ENCODE measurements at places on chromosomes 11 and 22.

DNA sequence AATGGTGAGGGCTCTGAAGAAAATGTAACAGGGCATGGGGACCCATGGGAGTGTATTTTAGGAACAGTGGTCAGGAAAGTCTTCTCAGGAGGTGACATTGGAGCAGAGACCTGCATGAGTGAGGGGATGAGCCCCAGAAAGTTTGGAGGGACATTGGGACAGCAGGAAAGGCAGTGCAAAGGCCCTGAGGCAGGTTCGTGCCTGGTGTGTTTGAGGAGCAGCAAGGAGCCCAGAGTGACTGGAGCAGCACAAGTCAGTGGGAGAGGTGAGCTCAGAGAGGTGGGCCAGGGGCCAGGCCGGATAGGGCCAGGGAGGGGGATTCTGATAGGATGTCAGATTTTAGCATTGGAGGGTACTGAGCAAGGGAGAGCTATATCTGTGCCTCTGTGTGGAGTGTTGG is 80.0 kb upstream of the CRYBB3 start:
- DNase-seq = no peak

- DNase-seq = no peak
These were observed 8.5 kb upstream of the ME3 start for GRCh38 chr11:86680716-86681482.

- DNase-seq = no peak
These were observed 86.1 kb downstream of the GRIA4 start for GRCh38 chr11:105696000-105696399.

DNA sequence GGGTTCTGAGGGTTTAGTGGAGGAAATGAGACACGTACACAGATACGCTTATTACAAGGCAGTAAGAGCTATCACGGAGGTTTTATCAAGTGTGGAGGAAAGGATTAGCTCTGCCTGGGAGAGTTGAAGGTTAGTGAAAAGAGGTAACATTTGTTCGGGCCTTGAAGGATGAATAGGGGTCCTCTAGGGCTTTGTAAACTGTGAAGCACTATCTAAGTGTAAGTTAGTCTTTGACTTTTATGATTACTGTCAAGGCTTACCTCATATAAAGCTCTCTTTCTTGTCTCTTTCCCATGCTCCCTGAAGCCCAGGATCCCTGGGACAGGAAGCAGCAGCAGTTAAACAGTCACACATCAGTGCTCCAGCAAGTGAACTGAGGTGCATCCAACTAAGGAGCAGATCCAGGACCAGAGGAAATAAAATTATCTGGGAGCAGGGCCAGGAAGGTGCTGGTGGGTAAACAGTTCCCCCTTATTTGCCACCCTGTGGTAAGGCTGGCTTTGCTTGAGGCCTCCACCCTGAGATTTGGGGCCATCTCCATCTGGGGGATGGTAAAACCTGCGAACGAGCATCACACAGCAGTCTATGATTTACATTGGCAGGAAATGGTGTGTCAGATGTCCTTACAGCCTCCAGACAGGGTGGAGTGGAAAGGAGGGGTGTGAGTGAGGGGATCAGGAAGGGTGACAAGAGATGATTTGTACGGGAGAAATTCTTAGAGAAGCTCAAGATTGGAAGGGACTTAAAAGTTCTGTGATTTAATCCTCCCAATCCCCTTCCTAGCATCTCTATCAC is 27.2 kb downstream of the GVQW3 start:
- no peak for DNase-seq

DNA sequence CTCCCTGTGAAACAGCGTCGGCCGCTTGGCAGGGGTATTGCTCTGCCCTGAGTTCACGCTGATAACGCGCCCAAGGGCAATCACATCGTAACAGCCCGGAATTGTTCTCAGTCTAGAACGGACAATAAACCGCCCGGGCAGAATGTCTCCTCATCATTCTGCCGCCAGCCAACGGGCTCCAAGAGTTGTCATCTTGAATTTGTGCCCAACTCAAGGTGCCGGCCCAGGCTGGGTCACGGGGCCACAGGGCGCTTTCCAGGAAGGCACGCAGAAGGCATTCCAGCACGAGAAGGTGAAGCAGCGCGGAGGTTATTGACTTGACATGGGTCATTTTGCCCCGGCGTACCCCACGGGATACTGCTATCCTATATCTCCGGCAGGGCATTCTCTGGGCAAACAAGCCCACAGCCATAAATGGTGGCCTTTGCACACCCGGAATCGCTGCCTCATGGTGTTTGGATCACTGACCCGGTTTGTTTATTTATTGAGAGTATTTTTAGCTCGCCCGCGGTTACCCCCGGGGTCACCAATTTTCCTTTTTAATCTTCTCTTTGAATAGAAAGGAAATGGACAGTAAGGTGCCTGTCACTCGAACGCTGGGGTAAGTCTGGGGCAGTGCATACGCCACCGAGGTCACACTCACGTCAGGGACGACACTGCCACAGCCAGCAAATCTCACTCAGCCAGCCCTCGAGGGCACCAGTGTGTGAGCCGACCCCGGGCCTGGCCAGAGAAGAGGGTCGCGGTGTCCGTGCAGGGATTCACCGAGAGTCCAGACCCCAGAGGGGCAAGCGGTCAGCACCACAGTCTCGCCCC is 72.4 kb upstream of the FGF3 start:
- no peak for DNase-seq

- DNase-seq = no peak
These were observed 134.2 kb downstream of the CCDC81 start for GRCh38 chr11:86508604-86509587.

- no peak for DNase-seq
These were observed 56.2 kb downstream of the NAV2 start for GRCh38 chr11:19768815-19769214.

DNA sequence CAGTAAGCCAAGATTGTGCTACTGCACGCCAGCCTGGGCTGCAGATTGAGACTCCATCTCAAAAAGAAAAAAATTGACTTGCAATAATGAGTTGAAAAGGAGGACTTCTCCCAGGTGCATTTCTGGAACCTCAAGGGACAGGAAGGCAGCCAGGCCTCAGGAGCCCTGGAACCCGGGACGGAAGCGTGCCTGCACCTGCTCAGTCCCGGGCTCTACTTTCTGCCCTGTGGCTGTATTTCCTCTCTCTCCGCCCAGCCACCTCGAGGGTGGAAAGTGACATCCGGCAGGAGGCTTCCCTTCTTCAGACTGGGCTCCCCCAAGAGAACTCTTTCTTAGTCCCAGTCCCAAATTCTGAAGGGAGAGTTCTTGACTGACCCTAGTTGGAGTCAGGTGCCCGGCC is 20.2 kb upstream of the GAL start:
- DNase-seq = no peak

DNA sequence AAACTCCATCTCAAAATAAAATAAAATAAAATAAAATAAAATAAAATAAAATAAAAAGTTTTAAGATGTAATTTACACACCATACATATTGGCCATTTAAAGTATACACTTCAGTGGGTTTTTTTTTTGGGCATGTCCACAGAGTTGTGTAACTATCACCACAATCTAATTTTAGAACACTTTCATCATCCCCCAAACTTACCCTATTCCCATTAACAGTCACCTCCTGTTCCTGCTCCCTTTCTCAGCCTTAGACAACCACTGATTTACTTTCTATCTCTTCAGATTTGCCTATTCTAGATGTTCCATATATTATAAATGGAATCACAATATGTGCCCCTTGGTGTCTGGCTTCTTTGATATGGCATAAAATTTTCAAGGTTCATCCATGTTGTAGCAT is 4.6 kb upstream of the ACER3 start:
- DNase-seq = no peak

GRCh38 chr11:45428116-45428515 is 142.0 kb upstream of the SYT13 start:
- no peak for DNase-seq

GRCh38 chr11:20372081-20372626 is 8.6 kb downstream of the HTATIP2 start:
- no peak for DNase-seq

DNA sequence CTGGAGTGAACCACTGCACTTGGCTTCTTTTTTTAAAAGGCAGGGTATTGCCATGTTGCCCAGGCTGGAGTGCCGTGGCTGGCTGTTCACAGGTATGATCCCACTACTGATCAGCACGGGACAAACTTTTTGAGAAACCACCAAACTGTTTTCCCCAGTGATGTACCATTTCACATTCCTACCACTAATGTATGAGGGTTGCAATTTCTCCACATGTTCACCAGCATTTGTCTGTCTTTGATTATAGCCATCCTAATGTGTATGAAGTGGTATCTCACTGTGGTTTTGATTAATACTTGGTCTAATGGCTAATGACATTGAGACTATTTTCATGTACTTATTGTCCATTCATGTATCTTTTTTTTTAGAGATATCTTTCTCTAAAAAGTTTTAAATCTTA is 41.5 kb upstream of the EP300 start:
- no peak for DNase-seq

GRCh38 chr11:28092786-28093185 is 15.2 kb downstream of the KIF18A start:
- no peak for DNase-seq

DNA sequence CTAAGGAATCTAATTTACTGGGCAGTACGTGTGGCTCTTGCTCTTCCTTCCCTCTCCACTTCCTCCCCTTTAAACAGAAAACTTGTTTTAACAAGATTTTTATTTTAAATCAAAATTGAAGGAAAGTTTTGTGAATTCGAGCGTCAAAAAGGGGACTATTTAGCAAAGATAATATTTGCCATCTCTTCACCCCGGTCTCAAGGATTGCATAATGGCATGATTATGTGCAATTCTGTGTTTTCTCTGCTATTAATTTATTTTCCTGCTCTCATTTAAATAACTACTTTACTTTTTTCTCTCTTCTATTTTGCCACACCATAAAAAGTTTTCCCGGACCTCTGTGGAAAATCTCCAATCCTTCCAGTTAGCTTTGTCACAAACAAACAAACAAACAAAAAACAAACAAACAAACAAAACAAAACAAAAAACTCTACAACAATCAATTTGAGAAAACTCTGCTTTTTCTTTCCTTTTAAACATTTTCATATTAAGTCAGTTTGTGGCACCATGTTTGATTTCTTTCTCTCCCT is 10.2 kb upstream of the PAX6 start:
- DNase-seq = no peak

DNA sequence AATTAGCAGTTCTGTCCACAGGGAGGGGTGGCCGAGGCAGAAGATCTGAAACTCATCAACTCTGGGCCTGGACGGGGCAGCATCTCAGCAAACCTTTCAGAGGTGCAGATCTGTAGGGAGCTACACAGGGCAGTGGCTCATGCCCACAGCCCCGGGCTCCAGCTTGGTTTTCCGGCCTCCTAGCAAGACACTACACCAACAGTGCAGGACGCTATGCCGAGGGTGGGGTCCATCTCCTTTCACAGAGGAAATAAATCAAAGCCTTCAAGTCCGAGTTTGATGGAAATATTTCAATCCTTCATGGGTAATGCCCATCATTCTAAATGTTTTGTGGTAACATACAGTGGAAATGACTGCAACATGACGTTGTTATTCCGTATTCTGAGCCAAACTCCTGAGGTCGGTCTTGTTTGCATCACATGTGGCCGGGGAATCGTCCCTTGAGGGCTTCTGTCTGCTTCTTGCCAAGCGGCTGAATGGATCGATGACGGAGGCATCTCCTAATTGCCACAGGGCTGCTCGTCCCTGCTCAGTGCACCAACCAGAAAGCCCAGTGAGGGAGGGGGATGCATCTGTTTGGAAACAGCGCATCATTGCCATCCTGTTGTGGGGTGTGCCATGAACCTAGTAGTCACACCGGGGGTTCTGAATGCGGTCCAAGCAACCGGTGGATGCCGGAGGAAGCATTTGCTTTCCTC is 30.0 kb downstream of the LINC01488 start:
- no peak for DNase-seq

GRCh38 chr11:121514432-121515334 is 61.9 kb upstream of the SORL1-AS1 start:
- DNase-seq = no peak

DNA sequence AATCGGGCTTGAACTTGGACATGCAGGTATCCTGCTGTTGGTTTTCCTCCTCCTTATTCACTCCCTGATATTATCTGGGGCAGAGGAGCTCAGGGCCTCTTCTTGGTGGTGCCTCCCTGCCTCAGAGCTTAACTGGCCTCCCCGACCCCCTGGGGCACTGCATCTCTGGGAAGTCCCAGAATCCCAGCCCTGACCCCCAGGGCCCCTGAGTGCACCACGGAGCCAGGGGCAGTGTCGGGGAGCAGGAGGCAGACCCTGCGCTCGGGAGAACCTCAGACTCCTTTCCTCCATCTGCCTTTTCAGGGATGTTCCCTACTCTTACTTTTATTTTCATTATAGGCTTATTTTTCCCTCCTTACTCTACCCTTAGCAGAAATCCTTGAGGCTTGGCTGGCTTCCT is 537.0 kb downstream of the BRD1 start:
- DNase-seq = no peak

DNA sequence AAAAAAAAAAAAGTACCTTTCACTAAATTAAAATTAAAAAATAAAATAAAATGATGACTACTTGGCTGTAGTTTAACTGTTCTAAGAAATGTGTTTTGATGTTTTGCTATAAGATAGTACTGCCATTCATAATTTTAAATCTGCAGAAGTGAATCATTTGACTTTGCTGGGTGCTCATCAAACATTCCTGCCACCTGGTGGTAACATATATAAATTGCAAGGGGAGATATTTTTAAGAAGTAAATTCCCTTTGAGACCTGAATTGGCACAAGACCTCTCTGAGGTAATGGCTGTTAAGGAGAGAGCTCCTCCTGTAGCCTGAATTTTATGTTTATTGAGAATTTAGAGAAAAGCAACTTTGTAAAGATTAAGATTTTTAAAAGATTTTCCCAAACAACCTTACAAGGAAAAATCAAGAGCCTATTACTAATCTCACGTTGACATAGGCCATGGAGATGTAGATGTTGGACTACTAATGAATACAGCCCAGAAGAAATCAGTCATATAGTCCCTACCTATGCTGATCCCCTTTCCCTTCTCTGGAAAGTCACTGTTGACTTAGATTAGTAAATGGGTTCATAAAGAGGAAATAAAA is 11.9 kb upstream of the NARS2 start:
- DNase-seq = no peak

GRCh38 chr11:11215058-11215815 is 137.8 kb downstream of the CSNK2A3 start:
- DNase-seq = no peak

GRCh38 chr22:20033045-20033706 is 12.3 kb downstream of the TANGO2 start:
- no peak for DNase-seq

- no peak for DNase-seq
These were observed 40.2 kb downstream of the RRP8 start for GRCh38 chr11:6563121-6563619.

- no peak for DNase-seq
These were observed 92.8 kb downstream of the TEAD1 start for GRCh38 chr11:12767027-12767426.

DNA sequence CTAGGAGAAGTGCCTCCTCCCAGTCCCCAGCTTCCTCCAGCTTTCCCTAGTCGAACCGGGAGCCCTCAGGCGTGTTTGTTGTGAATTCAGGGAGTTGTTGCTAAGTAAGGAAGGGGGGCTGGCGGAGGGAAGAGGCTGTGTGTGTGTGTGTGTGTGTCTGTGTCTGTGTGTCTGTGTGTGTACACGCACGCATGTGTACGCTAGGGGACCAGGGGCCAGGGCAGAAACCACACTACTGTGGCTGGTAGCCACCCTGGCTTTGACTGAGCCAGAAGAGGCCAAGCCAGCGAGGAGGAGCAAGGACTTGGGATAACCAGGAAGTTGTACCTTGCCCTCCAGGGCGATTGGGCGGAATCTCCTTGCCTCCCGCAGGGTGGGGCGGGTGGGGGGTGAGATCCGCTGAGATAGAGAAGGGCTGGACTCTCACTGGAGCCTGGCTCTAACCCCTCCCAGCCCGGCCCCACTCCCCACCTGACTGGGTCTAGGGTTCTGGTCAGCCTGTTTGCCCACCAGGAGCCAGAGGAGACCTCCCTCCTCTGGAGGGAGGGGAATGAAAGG is 7.5 kb downstream of the BCL9L start:
- DNase-seq = no peak

- peak; percentile 9 for DNase-seq
These were observed 1.5 kb downstream of the GALNT18 start for GRCh38 chr11:11620173-11620920.

All from stimulated activated CD4-positive, alpha-beta T cell treated with anti-CD3 and anti-CD28 coated beads, Interleukin-2, amount 100 ng/mL, for 48 hours (primary cell).